ENCODE measurements at places on chromosomes 2 and 18.

GRCh38 chr18:80147418-80148325 is 38.6 kb downstream of the ADNP2 start:
- H3K4me3 ChIP-seq, result peak overlapping the region; percentile 57
- H3K4me1 ChIP-seq, result no peaks in the 10 kb centered on the region
- H3K36me3 ChIP-seq, result peaks cover 1% of the 10 kb centered on the region
- H3K27me3 ChIP-seq, result no peaks in the 10 kb centered on the region

DNA sequence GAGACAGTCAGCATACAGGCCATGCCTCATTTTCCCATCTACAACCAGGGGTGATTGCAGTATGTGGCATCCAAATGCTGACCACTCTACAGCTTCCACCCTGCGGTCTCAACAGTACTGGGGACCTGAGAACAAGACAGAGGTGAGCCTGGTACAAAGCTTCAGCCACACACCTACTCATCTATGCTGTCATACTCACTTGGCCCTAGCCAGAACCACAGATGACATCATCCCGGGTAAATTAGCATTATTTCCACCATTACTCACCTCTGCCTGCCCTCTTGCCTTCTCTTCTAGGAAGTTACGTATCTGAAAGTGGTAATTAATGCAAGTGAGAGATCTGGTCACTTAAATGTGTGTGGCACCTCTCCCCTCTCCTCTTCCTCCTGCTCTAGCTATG is 208.2 kb upstream of the ARL4C start:
- H3K27me3 ChIP-seq, result no peaks in the 10 kb centered on the region
- H3K27ac ChIP-seq, result no peak overlapping the region
- H3K4me3 ChIP-seq, result no peak overlapping the region
- DNase-seq, result peak; percentile 96
- no peaks in the 10 kb centered on the region for H3K4me1 ChIP-seq

DNA sequence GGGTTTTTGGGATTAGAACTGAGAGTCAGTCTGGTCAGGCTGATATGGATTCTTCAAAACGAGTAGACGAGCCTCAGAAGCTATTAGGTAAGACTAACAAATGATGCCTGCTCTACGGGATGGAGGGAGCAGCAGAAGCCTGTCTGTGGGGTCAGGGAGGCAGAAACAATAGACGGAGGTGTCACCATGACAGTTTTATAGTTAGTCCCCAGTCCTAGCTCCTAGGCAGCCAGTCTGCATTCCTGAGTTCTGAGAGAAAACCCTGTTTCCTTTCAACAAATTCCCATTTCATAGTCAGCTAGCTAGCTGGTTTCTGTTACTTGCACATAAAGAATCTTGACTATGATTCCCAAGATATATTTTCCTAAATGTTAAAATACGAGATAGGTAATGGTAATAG is 542.1 kb downstream of the PID1 start:
- no peak overlapping the region for H3K27ac ChIP-seq
- H3K36me3 ChIP-seq, result no peaks in the 10 kb centered on the region
- no peaks in the 10 kb centered on the region for H3K27me3 ChIP-seq

DNA sequence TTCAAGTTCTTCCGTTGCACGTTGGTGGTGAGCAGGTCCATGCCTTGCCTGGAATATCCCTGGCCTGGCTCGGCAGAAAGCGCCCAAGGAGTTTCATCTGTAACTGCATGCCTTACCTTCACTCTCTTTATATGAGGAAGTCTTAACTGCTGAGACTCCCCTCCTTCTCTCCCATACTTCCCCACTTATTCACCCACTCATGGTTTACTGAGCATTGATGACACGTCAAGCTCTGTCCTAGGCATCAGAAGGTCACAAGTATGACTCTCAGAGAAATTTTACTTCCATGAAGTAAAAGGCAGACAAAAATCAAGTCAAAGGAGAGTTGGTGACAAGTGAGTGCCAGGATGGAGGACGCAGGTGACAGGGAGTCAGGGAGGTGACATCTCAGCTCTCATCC is 68.2 kb downstream of the TBC1D8 start:
- no peak overlapping the region for H3K4me3 ChIP-seq
- H3K36me3 ChIP-seq, result no peaks in the 10 kb centered on the region

DNA sequence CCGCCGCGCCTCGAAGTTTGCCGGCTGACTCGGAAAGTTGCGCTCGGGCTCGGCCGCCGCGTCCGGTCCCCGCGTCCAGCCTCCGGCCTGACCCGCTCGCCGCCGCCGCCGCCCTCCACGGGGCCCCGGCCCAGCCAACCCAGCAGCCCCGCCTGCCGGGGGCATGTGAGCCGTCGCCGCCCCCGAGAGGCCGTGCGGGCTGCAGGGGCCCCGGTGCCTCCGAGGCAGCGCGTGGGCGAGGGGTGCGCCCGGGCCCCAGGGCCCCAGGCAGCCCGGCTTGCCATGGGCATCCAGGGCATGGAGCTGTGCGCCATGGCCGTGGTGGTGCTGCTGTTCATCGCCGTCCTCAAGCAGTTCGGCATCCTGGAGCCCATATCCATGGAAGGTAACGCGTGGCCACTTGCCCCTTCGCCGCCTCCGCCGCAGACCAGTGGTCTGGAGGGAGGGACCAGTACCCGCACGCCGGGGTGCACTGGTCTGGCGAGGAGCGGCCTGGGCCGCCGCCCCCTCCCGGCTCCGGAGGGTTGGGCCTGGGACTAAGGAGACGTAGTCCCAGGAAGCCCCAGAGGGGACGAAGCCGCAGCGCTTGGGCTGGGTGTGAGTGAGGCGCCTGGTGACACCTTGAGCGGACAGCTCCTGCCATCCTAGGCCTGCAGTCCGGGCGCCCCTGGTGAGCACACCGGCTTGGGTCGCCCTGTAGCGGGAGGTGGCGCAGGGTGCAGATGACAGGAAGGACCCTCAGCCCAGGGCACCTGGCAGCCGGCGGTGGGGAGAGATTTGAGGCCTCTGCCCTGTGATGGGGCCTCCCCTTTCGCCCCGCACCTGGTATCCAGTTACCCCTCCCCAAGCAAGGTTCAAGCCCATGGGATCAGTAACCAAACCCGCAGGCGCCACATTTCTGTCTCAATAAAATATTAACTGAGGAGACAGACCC is 49.9 kb downstream of the KCNIP3 start:
- no peaks in the 10 kb centered on the region for H3K36me3 ChIP-seq
- no peak overlapping the region for H3K4me3 ChIP-seq
- peaks cover 2% of the 10 kb centered on the region for H3K27me3 ChIP-seq
- no peaks in the 10 kb centered on the region for H3K4me1 ChIP-seq
- peak; percentile 29 for DNase-seq

DNA sequence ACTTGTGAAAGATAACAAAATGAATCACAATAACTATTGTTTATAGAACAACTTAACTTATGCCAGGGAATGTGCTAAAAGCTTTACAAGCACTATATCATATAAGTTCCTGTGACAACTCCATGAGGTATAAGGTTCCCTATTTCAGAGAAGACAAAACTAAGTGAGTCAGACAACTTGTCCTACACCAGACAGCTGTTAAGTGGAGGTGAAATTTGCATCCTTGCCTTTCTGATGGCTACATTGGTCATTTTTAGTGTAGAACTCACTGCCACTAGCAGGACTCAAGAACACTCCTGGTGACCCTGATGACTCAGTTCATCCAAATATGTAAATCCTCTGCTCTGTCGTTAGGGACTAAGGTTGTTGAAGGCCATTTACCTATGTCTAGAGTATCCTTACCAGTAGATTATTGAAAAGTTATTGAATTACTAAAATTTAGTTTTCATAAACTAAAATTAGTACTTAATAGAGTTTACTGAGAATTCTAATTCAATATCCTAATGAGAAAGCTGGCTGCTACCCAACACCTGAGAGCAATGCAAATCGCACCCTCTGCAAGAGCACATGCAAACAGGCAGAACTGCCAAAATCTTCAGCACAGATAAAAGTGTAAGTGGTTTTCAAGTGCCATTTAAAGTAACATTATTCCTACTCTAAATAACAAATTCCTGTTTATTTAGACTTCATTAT is 636.2 kb downstream of the NRXN1 start:
- no peak overlapping the region for H3K4me3 ChIP-seq
- no peaks in the 10 kb centered on the region for H3K36me3 ChIP-seq
- H3K4me1 ChIP-seq, result no peaks in the 10 kb centered on the region
- H3K27ac ChIP-seq, result no peak overlapping the region

- H3K27me3 ChIP-seq, result no peaks in the 10 kb centered on the region
- H3K36me3 ChIP-seq, result no peaks in the 10 kb centered on the region
- DNase-seq, result peak; percentile 9
- H3K4me3 ChIP-seq, result no peak overlapping the region
- no peaks in the 10 kb centered on the region for H3K4me1 ChIP-seq
Measured at GRCh38 chr2:113784823-113785744, 28.6 kb upstream of the SLC35F5 start.

GRCh38 chr2:159086342-159086741 is 117.9 kb downstream of the TANC1 start:
- no peak for DNase-seq
- no peak overlapping the region for H3K27ac ChIP-seq
- peaks cover 30% of the 10 kb centered on the region for H3K4me1 ChIP-seq
- peaks cover 3% of the 10 kb centered on the region for H3K36me3 ChIP-seq
- no peaks in the 10 kb centered on the region for H3K27me3 ChIP-seq

GRCh38 chr2:158967114-158967730 is 1.2 kb upstream of the TANC1 start:
- DNase-seq, result no peak
- peak overlapping the region; percentile 92 for H3K27ac ChIP-seq
- H3K36me3 ChIP-seq, result no peaks in the 10 kb centered on the region
- H3K4me1 ChIP-seq, result peaks cover 18% of the 10 kb centered on the region
- peak overlapping the region; percentile 92 for H3K4me3 ChIP-seq
